Muscle of leg (tissue), 16 donors: ENCODE measurements at places on chromosomes 1 and 21. TPM values are rescaled to one million over a fixed set of nuclear protein-coding genes. Genes with fewer than 3 reads are reported as not detected.

- peaks cover 10% of the 10 kb centered on the region for H3K4me1 ChIP-seq
- no peak overlapping the region for H3K27ac ChIP-seq
- peaks cover 14% of the 10 kb centered on the region for H3K27me3 ChIP-seq
- no peaks in the 10 kb centered on the region for H3K36me3 ChIP-seq
- DNase-seq: no peak
Measured at GRCh38 chr1:29410476-29410875, 174.2 kb downstream of the PTPRU start.

- no peak overlapping the region for H3K4me3 ChIP-seq
- no peaks in the 10 kb centered on the region for H3K27me3 ChIP-seq
Measured at GRCh38 chr1:230861489-230861888, 6.8 kb downstream of the C1orf198 start.

PLCH2 gene
- total RNA-seq: 0.35 TPM

CYP4X1 gene
- total RNA-seq: 3.0 TPM
